ENCODE measurements at places on chromosomes 5 and 9.
A peak's percentile ranks its signal among the peaks of the same experiment; 100 is the strongest.

- DNase-seq = no peak
Observed at GRCh38 chr5:178542455-178542854, 47.7 kb downstream of the COL23A1 start.

DNA sequence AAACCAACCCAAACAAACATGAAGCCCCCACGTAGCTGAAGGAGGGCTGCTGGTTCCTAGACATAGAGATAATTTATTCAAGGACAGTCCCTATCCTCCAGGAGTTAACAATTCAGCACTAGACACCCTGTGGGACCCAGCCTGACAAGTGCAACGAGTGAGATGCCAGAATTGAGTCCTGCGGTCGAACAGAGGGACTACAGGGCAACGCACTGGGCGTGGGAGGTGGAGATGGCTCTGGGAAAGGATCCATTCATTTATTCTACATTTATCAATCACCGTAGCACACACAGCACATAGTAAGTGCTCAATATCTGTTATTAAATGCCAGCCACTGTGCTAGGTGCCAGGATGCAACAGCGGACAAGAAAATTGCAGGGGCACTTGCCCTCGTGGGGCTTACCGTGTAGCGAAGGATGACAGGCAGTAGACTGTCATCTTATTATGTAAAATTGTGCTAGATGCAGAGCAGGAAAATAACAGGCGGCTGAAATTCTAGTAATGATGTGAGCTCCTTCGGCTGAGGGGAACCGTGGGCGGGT, 855 bp upstream of the ARHGAP26 start:
- DNase-seq = no peak

GRCh38 chr9:72661401-72662135, 140.2 kb downstream of the TMC1 start:
- DNase-seq = no peak

DNA sequence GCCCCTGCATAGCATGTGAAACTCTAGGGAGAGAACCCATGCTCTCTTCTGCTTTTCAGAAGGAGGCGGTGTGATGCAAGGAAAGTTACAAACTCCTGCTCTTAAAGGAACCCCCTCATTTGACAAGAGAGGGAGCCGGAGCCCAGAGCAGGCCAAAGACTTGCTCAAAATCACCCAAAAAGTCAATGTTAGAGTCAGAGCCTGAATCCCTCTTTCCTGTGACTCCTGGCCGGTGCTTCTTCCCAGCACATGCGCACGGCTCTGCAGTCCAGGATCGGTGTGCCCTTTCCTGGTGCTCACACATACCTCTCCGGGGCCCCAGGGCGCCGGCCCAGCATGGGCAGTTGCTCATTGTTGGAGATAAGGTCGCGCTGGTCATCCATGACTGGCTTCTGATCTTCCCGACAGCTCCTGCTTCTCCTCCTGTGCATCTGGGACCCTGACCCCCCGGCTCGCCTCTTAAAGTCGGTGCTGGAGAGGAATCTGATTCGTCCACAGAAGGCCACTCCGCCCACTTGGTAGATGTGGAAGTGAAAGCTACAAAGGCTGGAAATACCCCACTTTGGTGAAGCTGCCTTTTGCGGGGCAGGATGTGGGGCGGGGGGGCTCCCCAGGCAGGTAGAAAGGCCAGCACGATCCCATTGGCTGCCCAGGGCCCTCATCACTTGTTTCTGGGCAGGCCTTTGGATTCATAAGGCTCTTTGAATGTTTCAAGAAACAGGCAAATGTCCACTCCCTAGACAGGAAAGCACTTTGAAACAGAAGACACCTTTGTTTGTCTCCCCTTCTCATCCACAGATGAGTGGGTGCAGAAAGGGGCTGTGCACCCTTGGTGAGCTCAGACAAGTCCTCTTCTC, at the start of gene CD74:
Gene CD74 (minus strand): TSS at position 592 of the 857 bp plus-strand sequence. CDS start 161 bp downstream, at position 431.
- DNase-seq = peak; percentile 96

DNA sequence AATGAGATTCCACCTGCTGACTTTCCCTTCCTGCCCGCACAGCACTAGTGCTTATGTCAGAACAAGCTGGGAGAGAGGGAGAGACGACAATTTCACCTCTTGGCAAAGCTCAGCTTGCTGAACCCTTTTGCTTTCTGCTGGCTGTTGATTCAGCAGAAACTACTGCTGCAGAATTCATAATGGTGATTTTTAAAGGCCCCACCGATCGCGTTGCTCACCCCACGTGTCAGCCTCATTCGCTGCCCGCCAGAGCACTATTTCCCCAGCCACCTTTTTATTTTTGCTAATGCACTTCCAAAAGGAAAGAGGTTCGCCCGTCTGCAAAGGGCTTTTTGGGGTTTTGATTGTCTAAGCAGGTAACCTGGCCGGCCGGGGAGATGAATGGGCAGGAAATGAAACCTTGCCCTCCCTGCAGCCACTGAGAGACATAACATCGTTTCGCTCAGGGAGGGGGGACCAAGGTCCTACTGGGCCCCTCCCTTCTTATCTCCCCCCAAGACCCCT, 1.3 kb downstream of the PPP2R2B start:
- DNase-seq = no peak

DNA sequence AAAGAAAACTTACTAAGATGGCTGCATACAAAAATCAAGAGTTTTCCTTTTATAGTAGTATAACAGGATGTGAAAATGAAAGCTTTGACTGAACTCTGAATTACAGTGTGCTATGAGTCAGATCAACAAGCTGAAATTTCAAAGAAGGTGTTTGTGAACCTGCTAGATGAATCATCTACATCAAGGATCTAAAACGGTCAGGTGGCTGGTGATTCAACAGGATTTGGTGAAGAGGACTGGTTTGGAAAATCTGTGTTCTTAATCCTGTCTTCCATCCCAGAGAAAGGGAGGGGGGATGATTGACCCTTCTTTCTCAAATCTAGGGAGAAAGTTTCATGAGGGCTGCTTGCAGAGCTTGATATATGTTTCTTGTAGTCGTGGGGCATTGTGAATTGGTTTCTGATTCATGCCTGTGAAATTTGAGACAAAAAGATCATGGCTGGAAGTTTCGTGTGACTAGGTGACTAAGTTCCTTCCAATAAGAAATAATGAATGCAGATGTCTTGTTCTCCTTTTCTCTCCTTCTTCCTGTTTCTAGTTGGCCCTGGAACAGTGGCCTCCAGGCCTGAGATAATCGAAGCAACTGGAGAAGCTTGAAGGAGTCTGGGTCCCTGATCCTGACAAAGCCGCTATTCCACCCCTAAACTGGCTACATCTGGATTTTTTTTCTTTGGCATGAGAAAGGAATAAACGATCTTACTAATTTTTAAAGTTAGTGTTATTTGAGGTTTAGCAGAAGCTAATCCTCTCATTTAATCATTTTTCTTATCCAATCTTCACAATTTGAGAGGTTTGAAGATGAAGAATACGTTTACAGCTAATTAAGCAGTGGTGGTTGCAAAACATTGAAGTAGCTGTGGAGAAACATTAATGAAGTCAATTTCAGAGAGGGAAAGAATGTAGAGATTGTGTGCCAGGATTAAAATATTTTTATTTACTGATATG, 67.2 kb downstream of the MRPS30 start:
- peak; percentile 22 for DNase-seq

All from KBM-7 (cell line).